ENCODE measurements at places on chromosomes 12 and 14.

GRCh38 chr12:104652910-104653309 is 196.2 kb downstream of the CHST11 start:
- DNase-seq, result no peak

GRCh38 chr14:77918448-77918847 is 118.5 kb downstream of the ADCK1 start:
- DNase-seq, result no peak

GRCh38 chr14:91333650-91334039 is 84.0 kb downstream of the CCDC88C start:
- no peak for DNase-seq

DNA sequence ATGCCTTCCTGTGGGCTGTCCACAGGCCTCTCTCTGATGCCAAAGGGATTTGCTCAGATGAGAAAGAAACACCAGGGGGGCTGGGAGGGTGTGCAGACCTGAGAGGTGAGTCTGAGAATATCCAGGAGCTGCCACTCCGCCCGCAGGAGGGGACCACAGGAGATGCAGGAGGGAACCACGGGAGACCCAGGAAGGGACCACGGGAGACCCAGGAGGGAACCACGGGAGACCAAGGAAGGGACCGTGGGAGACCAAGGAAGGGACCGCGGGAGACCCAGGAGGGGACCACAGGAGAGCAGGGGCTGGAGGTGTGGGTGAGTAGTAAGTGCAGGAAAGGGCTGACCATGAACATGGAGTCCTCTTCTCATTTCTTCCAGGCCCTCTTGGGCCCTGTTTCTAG is 74.6 kb upstream of the SFSWAP start:
- no peak for DNase-seq

- no peak for DNase-seq
These were observed 151.3 kb downstream of the DICER1 start for GRCh38 chr14:95006051-95006450.

GRCh38 chr12:65925626-65926025 is 101.3 kb downstream of the HMGA2 start:
- DNase-seq, result no peak
